Dermis microvascular lymphatic vessel endothelial cell (primary cell): ENCODE measurements at places on chromosomes 12 and 14.

- DNase-seq, result no peak
Observed at GRCh38 chr12:67885375-67886169, 103.7 kb upstream of the IFNG-AS1 start.

DNA sequence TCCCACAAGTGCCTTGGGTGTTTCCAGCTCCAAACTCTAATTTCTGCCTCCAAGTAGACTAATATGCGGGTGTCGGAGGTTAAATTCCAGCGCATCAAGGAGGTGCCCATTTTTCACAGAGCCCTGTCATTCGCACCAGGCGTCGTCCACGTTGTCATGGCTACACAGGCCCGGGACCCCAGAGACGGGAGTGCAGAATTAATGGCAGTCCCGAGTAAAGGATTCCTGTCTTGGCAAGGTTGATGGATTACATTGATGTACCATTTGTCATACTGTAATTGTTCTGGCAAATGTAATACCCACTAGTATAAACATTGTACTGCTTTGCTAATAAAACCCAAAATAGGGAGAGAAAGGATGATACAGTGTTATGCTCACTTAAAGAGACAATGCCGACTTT, 222.9 kb upstream of the MYL2 start:
- DNase-seq, result no peak

DNA sequence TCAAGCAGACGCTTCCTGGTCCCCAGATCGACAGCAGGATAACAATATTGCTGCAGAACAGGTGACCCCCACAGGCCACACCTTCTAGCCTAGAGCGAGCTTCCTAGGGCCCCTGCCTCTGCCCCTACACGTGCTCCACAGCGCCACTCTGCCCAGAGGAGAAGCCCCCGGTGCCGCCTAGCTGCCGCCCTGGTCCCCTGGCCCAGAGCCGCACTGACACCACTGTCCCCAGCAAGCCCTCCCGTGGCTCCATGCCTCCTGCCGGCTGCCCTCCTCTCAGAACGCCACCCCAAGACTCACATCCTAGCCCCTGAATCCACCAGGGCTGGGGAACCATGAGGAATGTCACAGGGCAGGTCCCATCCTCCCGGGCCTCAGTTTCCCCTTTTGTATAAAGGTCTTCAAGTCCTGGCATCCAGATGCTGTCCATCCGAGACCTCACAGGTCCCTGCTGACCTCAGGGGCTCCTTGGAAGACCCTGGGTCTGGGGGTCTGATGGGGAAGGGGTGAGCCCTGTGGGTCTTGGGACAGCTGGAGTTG, 31.0 kb downstream of the JAG2 start:
- no peak for DNase-seq

GRCh38 chr14:36582874-36583241, 444 bp upstream of the NKX2-8 start:
- DNase-seq, result no peak

- DNase-seq, result no peak
Observed at GRCh38 chr14:59200195-59200594, 11.7 kb downstream of the DAAM1 start.

DNA sequence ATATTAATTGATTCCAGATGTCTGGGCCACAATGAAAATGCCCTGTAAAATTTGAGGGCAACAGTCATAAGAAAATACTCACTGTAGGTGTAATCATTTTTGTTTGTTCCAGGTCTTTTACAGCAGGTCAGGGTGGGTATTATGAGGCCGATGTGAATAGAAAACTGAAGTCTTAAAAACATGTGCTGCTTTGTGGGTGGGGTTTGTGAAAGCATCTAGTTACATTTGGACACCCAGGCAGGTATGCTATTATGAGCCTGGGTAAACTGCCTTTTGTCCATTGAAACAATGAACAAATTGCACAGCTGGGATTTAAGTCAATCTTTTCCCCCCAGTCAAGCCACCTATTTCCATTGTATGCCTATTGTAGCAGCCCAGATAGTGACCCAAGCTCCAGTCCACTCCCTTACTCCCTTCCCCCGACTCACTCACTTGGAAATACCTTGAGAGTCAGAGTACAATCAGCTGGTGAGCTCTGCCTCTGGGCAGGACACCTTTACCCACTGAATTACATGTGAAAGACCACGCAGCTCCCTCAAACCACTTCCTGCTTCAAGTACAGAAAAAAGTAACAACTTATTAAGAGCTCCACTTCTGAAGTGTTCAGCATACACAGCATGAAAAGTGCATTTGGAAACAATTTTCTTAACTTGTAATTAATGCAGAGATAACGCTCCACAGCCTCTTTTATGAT, 1.8 kb downstream of the IGF1 start:
- no peak for DNase-seq
